ENCODE measurements at places on chromosomes 1 and 21. TPM values are rescaled to one million over a fixed set of nuclear protein-coding genes. Genes with fewer than 3 reads are reported as not detected.

CLIC6 gene
- 0.37 TPM for total RNA-seq

MYCL gene
- 15.2 TPM for total RNA-seq

BACE2 gene
- total RNA-seq = 49.4 TPM

GPA33 gene
- total RNA-seq = 513 TPM

ZSWIM5 gene
- 13.2 TPM for total RNA-seq

LCE1C gene
- total RNA-seq = not detected

PDPN gene
- total RNA-seq = 5.7 TPM

DEGS1 gene
- 19.5 TPM for total RNA-seq

CDC14A gene
- 8.0 TPM for total RNA-seq

ACTL8 gene
- not detected for total RNA-seq

TYW3 gene
- total RNA-seq = 8.2 TPM

LPAR3 gene
- not detected for total RNA-seq

G0S2 gene
- total RNA-seq = 45.6 TPM

KIF26B gene
- total RNA-seq = 0.20 TPM

HAO2 gene
- total RNA-seq = not detected

KCNJ6 gene
- not detected for total RNA-seq

TSACC gene
- total RNA-seq = not detected

WDTC1 gene
- 44.8 TPM for total RNA-seq

RNU1-2 gene
- under 0.01 TPM for total RNA-seq

EXTL1 gene
- total RNA-seq = not detected

SPAG17 gene
- total RNA-seq = not detected

LAX1 gene
- 1.2 TPM for total RNA-seq

TCHHL1 gene
- not detected for total RNA-seq

MIER1 gene
- 60.6 TPM for total RNA-seq

CAMK1G gene
- not detected for total RNA-seq

TNFRSF4 gene
- total RNA-seq = not detected

REN gene
- not detected for total RNA-seq

ADCY10 gene
- total RNA-seq = 0.27 TPM

ARTN gene
- total RNA-seq = 0.96 TPM

SPRR2D gene
- not detected for total RNA-seq

PDE4B gene
- total RNA-seq = 6.7 TPM

OR2W3 gene
- total RNA-seq = 5.4 TPM

MRTO4 gene
- total RNA-seq = 8.4 TPM

NPHS2 gene
- total RNA-seq = not detected

OR2L8 gene
- total RNA-seq = not detected

FLG gene
- not detected for total RNA-seq

SUSD4 gene
- total RNA-seq = not detected

SLC30A7 gene
- total RNA-seq = 22.7 TPM

TMED5 gene
- total RNA-seq = 69.9 TPM

LCE6A gene
- not detected for total RNA-seq

SMPDL3B gene
- 56.9 TPM for total RNA-seq

TEX35 gene
- total RNA-seq = not detected

IVL gene
- total RNA-seq = not detected

TDRD5 gene
- total RNA-seq = 1.8 TPM

ALX3 gene
- not detected for total RNA-seq

B3GALT5 gene
- total RNA-seq = 54.6 TPM
